Common myeloid progenitor, CD34-positive (primary cell): ENCODE measurements at places on chromosomes 13 and 19.

DNA sequence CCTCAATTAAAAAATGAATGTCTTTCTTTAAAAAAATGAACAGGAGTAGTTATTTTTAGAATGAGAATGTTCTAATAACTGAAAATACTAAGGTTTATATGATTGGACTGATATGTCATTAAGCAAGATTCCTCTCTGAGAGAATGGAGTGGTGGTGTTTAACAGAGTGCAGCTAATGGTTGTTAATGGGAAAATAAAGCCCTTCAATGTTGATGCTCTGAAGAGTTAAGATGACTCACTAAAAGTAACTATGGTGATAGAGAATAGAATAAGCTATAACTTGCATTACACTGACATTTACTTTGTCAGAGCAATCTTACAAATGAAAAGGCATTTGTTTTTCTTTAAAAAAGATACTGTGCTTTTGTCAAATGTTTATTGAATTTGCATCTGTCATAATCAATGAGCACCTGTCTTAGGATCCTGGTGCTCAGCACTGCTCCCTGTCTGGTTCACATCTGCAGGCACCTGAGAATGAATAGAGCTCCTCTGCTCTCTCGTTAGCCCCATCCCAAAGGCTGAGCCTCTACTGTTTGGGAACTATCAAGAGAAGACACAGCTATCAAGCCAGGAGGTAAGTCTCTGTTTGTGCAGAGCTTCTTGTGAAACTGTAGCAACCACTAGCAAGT, 15.1 kb downstream of the PABPC3 start:
- DNase-seq = no peak

DNA sequence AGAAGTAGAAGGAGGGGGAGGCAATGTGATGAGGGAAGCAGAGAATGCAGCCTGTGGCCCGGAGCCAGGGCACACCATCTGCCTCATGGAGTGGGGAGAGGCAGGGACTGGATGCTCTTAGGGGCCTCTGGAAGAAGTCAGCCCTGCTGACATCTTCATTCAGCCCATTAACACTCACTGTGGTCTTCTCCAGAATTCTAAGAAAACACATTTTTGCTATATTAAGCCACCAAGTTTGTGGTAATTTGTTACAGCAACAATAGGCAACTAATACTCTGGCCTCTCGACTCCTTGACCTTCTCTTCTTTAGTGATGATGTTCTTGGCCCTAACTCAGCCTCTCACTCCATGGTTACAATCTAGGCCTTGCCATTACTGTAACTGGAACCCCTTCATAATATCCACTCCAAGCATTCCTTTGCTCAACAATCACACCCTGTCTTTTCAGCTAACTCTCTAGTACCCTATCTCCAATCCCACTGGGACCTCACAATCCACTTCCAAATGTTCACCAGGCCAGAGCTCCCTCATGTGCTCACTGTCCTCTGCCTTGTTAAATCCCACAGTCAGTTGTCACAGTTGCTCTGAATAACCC, 98.5 kb downstream of the MIPEP start:
- no peak for DNase-seq

GRCh38 chr19:18672044-18672451, 11.4 kb upstream of the CRTC1 start:
- no peak for DNase-seq

DNA sequence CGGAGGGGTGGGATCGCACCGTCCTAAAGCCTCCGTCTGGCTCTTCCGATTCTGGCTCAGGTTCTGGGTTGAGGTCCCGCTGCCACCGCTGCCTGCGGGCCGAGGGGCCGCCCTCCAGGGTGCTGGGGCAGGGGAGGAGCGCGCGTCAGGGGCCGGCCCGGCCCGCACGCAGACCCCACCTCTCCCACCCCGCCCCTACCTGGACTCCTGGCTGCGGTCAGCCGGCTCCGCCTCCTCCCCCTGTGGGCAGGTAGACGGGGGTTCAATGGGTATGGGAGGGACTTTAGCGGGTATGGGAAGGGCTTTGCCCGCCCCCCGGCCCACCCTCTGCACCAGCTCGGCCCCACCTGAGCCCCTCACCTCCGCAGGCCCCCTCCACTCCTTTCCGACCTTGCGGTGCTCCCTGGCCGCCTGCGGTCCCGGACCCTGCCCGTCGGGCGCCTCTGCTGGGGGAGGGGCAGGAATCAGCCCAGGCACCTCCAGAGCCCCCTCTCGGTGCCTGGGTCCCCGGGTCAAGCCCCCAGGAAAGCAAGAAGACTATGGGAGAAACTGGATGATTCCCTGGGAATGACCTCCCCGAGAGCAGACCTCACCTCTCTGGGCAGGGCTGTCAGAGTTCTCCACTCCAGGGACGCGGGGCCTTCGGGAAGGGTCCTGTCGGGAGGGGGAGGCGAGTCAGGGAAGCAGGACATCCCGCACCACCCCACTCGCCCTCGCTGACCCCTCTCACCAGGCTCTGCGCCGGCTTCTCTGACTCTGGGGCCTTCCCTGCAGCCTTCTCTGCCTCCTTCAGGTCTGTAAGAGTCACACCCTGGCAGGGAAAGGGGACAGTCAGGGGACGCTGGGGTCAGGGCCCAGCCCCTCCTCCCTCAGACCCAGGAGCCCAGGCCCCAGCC, 17.0 kb downstream of the EPS8L1 start:
- no peak for DNase-seq
